ENCODE measurements at places on chromosomes 1 and 21.

DNA sequence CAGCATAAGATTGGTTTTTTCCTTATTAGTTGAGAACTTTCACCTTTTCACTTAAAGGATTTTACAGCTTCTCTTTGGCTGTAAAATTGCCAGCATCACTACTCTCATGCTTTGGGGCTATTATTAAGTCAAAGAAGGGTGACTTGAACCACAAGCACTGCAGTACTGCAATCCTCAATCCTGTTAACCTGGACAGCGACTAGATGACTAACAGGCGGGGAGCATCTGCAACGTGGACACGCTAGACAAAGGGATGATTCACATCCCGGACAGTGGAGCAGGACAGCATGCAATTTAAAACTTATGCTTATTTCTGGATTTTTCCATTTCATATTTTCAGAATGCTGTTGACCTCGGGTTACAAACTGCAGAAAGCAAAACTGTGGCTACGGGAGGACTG, 8.1 kb downstream of the ARV1 start:
- peak; percentile 75 for DNase-seq

DNA sequence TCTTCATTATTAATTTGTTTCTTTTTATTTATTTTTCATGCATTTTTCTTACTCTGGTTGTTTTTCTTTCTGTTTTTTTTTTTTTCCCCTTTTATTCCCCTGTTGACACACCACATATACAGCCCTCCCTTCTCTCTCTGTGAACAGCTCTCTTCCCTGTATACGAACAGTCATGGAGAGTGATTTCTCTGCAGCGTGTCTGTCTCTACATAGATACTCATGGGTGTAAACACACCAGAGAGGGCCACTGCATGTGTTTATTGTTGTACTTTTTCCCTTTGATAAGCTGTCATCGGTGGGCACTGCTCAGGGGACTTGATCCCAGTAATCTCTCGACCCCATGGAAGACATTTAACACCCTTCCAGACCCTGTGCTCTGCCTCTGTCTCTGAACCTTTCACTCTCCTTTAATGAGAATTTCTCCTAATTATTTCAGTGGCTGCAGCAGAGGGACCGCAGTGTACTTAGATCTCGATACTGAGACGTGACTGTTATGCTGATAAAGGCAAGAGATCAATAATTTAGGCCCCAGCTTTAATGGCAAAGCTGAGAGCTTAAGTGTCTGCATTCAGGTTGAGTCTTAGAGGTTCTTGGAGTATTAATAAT, 113.1 kb downstream of the PBX1 start:
- no peak for DNase-seq

GRCh38 chr1:25088946-25089345, 143.4 kb downstream of the SYF2 start:
- DNase-seq: no peak

- peak; percentile 88 for DNase-seq
These were observed at the start of gene PCSK9 for GRCh38 chr1:55039342-55040082. Gene PCSK9, plus strand, starts transcription at chr1:55039548. Its CDS starts 290 bp downstream, at chr1:55039838.

DNA sequence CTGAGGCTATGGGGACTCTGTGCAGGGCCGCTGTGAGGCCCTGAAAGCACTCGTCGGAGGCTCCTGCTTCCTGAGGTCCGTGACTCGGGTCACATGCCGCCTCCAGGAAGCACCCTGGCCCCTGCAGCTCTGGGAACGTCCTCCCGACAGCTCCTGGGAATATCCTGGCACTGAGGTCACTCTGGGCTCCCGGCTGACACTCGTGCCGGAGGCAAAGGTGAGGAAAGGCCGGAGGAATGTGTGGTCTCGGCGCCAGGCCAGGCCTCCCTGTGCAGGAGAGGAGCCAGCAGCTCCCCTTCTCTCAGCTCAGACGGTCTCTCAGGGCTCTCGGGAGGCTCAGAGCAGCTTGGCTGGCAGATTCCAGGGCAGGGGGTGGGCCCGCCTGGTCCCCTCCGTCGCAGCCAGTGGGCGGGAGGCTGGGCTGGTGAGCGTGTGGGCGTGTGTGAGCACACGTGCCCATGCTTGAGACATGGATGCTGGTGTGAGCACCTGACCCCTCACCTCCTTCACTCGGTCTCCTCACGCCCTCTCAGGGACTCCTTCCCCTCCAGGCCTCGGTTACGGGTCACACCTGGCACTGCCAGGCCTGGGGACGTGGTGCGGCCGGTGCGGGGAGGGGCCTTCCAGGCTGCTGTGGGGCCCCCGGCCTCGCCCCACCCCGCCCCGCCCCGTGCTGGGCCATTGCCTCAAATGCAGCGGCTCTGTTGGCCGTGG, 5.5 kb upstream of the RNF223 start:
- DNase-seq: peak; percentile 84

DNA sequence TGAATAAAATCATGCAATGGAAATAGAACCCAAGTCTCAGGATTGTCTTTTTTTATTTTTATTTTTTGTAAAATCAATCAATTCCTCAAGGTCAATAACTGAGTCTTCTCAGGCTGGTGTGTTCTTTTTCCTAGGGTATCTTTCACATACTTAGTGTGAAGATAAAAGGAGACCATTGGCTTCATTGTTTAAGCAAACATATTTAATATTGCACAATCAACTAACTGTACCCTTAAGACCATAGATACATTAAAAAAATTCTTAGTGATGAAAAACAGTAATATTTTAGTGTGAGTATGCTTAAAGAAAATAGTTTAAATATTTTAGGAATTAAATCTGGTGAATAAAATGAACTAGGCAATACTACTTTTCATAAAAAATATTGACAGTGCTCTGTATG, 31.4 kb downstream of the PDE4B start:
- no peak for DNase-seq

DNA sequence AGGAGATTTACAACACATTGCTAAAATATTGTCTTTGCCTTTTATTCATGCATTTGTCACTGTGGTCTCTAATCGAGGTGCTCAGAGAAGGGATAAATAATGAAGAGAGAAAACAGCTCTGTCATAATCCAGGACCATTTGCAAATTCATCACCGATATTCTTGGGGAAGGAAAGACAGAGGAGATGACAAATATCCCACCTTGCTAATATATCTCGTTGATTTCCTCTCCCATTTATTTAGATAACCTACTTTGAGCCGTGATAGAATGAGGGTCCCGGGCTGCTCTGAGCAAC, 86.9 kb downstream of the PRDM16 start:
- no peak for DNase-seq

DNA sequence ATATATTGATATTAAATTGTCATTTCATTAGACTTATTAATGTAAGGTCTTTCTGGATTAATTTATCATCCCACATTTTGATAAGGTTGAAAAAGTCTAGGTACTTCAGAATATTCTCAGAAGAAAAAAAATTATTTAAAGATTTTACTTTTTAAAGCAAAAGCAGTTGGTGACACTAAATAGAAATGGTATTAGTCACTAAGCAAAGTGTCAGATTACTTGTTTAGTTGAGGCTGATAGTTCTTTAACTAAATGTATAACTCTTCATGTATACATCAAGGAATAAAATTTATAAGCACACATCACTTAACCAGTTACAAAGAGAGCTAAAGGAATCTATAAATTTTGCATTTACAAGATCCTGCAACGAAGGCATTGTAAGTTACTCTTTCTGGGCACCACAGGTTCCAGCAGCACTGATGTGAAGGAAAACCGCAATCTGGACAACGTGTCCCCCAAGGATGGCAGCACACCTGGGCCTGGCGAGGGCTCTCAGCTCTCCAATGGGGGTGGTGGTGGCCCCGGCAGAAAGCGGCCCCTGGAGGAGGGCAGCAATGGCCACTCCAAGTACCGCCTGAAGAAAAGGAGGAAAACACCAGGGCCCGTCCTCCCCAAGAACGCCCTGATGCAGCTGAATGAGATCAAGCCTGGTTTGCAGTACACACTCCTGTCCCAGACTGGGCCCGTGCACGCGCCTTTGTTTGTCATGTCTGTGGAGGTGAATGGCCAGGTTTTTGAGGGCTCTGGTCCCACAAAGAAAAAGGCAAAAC, 101.1 kb downstream of the ADARB1 start:
- no peak for DNase-seq

DNA sequence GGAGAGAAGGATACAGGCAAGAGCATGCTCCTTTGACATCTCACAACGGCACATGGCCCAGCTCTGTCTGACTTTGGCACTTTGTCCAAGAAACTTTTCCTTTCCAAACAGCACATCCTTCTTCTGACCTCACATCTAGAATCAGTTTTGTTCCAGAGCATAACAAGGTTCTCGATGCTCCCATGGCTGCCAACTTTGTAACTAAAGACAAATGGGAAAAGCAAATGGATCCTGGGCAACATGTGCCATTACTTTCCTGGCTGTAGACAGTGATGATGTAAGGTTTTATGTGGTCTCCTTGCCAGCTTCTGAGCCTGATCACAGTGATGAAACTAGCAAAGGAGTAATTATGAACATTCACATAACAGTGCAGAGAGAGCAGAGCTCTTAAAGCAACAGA, 171.8 kb upstream of the C1orf87 start:
- DNase-seq: no peak

GRCh38 chr1:158249646-158250045, 4.6 kb upstream of the CD1A start:
- no peak for DNase-seq

- DNase-seq: no peak
These were observed 28.0 kb upstream of the NID1 start for GRCh38 chr1:236092899-236093298.

GRCh38 chr1:212518188-212519054, 85.7 kb downstream of the NENF start:
- DNase-seq: peak; percentile 45

DNA sequence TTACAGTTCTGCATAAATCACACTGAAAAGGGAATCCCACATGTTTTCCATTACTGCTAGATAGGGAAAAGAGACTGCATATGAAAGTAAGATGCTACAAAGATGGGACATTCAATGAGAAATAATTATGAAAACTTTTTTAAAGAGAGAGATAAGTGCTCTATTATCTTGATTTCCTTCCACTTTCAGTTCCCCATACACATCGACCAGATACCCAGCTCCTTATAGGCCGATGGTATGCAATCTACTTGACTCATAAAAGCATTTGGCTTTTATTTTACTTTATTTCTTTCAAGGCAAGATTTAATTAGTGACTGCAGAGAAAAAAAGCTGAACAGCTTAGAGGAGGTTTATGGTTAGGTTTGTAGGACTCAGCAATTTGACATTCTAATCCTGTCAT, 13.1 kb downstream of the BRINP2 start:
- no peak for DNase-seq

- DNase-seq: no peak
These were observed 86.1 kb downstream of the TGFBR3 start for GRCh38 chr1:91799863-91800262.

- DNase-seq: no peak
These were observed 2.1 kb downstream of the MXRA8 start for GRCh38 chr1:1356166-1356795.

DNA sequence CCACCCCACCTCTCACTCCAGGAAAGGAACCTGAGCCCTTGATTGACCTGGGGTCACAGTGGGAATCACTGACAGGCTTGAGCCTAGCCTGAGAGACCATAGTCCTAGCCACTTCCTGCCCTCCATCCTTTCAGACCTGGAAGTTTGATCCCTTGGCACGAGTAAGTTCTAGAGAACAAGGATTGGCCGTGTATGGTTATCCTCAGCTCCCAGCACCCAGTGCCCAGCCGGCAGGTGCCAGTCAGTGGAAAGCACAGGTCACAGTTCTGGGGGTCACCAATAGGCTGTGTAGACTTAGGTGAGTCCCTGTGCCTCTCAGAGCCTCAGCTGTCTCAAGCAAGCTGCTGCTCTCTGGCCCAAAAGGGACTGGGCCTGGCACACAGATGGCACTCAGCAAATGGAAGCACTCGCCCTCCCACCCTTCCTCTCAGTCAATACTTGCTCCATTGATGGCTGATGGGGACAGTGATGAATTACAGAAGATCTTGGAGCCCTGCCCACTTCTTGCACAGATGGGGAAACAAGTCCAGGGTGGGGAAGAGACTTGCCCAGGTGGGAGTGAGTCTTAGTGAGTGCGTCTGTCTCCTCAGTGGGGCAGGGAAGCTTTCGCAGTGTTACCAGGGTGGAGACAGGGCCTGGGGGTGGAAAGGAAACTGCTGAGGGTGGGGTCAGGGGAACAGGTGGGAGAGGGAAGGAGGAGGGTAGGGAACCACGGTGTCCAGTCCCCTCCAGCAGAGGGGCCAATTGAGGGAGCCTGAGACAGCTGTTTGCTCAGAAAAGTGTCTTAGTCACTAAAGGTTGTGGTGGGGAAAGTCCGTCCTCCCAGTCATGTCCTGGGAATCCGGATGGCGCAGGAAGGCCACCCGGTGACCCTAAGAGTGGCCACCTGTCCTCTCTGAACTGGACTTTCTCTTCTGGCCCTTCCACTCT, 2.6 kb upstream of the KCNQ4 start:
- no peak for DNase-seq

DNA sequence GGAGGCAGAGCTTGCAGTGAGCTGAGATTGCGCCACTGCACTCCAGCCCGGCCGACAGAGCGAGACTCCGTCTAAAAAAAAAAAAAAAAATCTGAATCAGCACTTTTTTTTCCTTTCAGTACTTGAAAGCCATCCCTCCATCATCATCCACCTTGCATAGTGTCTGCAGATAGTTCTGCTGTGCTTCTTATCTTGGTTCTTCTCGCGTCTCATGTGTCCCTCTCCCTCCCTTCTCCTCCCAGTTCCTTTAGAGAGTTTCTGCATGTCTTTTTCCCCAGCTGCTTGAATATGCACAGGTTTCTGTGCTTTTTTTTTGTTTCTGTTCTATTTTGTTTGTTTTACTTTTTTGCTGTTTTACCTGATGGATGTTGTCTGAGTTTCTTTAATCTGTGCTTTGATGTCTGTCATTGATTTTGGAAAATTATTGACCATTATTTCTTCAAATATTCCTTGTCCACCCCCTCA, 3.9 kb upstream of the COL18A1 start:
- DNase-seq: no peak

- no peak for DNase-seq
These were observed 717.0 kb upstream of the TMPRSS15 start for GRCh38 chr21:19120591-19120990.

DNA sequence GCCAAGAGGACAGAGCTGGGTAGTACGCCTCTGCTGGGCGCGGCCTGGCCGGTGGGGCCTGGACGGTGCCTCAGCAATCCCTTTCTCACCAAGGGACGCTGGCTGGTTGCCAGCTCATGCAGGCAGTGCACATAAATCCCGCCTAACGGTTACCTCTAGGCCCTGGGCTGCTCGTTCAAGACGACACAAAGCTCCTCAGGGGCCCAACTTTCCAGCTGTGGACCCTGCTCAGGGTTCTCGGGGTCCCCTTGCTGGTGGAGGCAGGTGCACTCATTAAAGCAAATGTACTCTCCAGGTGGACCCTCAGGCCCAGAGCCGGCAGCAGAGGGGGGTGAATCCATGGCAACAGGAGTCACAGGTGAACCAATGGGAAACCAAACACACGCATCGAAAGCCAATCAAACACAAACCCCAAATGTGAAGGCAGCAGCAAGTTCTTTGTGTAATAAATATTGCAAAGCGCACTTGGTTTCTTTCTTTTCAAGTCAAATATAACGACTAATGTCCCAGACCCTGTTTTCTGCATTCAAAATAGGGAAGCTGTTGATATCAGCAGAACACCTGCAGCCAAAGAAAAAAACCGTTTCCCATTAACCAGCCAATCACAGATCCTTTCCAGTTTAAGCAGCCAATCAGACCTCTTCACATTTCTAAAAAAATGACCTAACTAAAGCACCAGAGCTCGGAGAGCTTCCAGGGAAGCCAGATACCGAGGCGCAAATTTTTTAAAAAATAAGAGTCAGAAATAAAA, 26.1 kb upstream of the CLSTN1 start:
- no peak for DNase-seq

GRCh38 chr1:26220199-26220912, 13.6 kb upstream of the CEP85 start:
- no peak for DNase-seq

GRCh38 chr1:115348636-115349035, 10.6 kb upstream of the NGF start:
- no peak for DNase-seq
